Fibroblast of skin of right quadriceps (primary cell): ENCODE measurements at places on chromosomes 7 and 10.
A peak's percentile ranks its signal among the peaks of the same experiment; 100 is the strongest.

GRCh38 chr10:72812753-72813430 is 80.6 kb upstream of the OIT3 start:
- peak; percentile 96 for DNase-seq

- no peak for DNase-seq
Measured at GRCh38 chr10:120011359-120012130, 119.0 kb downstream of the SEC23IP start.

DNA sequence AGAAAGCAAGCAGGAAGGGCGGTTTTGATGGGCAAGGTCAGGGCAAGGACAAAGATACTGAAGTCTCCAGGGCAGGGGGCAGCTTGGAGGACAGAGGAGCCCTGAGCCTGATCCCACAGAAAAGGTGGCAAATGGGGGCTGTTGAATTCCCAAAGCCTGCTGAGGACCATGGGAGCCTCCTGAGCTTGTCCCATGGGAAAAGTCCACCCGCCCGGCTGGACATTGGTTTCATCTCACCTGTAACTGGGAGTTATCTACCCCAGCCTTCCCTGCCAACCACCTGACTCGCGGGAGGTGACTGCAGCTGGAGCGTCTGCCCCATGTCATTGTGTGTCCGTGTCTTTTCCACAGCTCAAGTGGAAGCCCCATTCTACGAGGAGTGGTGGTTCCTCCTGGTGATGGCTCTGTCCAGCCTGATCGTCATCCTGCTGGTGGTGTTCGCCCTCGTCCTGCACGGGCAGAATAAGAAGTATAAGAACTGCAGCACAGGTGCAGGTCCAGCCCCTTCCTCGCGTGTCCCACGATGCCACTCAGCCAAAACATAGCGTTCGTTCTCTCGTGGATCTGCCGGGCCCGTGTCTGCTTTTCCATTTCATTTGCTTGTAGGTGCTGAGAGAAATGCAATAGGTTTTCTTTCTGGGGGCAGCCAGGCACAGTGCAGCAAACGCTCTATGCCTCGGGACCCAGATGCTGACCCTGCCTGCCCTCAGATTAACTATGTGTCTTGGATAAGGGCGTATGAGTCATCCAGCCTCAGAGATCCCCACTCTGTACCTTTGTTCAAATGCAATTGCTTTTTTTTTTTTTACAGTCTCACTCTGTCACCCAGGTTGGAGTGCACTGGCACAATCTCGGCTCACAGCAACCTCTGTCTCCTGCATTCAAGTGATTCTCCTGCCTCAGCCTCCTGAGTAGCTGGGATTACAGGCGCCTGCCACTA is 444.5 kb upstream of the FOXK1 start:
- no peak for DNase-seq

DNA sequence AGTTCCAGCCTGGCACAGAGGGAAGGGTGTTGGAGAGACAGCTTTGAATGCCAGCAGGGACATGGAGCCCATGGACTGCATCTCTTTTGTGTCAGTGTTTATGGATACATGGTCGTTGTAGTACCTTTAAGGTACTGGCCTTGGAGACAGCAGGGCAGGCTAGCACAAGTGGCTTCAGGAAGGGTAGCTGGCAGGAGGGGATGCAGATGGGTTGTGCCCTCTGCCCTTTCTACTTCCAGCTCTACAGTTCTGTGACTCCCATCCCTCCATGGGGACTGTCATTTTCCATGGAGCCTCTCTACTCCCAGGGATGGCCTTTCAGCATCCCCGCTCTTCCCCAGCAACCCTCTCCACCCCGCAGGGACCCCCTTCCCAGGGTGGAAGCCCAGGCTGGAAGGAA is 25.1 kb downstream of the POLL start:
- DNase-seq: no peak

- DNase-seq: no peak
Measured at GRCh38 chr10:4333459-4333894, 492.5 kb upstream of the AKR1E2 start.

DNA sequence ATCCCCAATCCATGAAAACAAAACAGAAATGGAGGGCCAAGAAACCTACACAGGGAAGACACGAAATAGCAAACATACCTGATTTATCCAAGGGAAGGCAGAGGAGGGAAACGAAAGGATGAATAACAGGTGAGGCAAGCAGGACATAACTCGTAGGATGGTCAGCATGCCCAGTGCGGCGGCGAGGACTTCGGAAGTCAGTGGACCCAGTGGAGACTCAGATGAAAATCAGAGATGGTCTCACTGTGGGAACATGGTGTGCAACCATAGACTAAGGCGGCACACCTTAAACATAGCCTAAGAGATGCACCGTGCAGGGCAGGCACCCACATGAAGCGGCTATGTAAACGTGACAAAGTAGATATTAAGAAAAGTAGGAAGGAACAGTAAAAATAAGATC is 157.5 kb downstream of the MGMT start:
- no peak for DNase-seq
